NCI-H510A treated with DMSO at 0.1 percent for 48 hours (cell line): ENCODE measurements at places on chromosomes 16 and 17.

DNA sequence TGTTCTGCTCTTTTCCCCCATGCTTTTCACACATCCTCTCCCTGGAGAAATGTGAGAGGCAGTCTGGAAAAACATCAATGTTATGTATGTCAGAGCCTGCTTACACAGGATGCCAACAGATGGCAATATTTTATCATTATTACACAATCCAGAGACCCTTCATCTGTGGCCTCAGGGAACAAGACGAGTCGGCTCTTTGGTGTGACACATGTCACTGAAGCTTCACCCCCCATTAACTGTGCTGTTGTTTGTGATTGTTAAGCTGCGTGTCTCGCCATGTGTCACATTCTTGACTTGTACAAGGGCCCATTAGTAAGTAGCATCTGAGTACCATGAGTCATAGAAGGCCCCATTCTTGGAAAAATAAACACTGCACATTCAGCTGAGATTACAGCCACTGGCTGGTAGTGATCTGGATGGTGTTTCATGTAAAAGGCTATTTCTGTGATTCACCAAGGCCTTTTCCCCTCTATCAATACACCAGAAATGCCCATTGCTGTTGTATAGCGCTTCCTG lies 682.1 kb upstream of the SOX9 start:
- DNase-seq: peak; percentile 86

DNA sequence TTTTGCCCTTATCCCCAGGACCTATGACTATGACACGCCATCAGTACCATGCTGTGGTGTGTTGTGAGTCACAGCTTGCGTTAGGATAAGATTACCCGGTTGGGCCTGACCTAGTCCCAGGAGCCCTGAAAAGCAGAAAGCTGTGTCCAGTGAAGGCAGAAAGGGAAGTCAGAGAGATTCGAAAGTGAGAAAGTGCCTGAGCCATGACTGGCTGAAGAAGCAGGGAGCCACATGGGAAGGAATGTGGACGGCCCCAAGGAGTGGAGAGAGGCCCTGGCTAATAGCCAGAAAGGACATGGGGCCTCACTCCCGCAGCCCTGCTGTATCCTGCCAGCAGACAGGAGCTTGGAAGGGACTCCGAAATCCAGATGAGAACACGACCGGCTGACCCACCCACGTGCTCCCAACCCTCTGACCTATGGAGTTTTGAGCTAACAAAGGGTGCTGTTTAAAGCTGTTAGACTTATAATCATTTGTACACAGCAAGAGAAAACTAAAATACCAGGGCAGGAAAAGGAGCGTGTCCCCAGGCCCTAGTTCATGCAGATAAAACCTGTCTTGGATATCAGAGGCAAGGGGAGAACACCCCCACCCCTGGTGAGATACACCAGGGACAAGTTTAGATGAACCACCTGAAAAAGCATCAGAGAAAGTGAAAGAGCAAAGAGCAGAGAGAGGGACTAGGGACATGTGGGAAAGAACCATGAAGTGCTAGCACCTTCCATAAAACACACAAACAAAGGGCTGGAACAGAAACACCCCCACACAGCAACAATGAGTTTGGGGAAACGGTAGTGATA lies 115.3 kb downstream of the SLC39A11 start:
- peak; percentile 20 for DNase-seq

DNA sequence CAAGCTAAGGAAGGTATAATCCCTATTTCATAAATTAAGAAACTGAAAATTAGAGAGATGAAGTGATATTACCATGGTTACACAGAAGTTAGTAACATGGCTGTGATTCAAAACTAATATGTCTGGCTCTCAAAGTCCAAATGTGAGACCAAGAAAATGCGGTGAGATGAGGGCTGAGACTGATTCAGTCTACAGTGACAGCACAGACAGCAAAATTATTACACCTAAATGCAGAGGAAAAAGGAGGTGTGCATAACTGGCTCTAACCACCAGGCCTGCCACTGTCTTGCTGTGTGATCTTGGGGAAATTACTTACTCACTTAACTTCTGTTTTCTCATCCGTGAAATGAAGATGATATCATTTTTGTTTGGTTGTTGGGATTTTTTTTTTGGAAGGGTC lies 270.0 kb upstream of the SOX9 start:
- DNase-seq: no peak

- DNase-seq: no peak
Measured at GRCh38 chr16:30977502-30977901, 7.5 kb upstream of the HSD3B7 start.

- no peak for DNase-seq
Measured at GRCh38 chr17:56976941-56977608, 856 bp upstream of the SCPEP1 start.

DNA sequence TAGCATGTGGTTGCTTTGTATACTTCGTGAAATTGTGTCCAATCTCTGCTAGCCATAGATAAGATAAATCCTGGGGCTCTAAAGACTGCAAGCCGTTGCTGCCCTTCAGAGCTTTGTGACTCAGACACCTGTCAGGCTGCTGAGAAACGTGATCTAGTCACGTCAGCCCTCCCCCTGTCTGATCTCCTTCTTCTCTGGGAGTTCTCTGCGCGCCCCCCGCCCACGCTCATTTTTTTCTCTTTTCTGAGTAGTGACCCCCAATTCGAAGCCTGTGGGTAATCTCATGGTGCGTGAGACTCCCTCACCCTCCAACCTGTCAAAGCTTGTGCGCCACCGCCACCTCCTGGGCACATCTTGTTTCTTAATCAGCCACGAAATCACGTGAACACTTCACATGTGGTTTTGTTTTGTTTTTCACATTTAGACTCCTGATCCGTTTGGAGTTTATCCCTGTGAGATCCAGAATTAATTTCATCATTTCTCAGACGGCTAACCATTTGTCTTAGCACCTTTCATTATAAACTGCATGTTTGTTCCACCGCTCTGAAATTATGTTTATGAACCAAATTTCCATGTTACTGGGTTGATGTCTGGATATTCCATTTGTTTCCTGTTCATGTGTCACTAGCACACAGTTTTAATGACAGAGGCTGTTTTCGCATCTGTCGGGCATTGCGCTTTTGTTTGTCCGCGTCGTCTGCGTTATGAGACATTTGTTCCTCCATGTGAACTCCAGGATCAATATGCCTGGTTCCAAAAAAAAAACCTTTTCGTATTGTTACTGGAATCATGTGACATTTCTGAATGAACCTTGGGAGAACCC lies 977 bp upstream of the ZNF778 start:
- DNase-seq: peak; percentile 55

DNA sequence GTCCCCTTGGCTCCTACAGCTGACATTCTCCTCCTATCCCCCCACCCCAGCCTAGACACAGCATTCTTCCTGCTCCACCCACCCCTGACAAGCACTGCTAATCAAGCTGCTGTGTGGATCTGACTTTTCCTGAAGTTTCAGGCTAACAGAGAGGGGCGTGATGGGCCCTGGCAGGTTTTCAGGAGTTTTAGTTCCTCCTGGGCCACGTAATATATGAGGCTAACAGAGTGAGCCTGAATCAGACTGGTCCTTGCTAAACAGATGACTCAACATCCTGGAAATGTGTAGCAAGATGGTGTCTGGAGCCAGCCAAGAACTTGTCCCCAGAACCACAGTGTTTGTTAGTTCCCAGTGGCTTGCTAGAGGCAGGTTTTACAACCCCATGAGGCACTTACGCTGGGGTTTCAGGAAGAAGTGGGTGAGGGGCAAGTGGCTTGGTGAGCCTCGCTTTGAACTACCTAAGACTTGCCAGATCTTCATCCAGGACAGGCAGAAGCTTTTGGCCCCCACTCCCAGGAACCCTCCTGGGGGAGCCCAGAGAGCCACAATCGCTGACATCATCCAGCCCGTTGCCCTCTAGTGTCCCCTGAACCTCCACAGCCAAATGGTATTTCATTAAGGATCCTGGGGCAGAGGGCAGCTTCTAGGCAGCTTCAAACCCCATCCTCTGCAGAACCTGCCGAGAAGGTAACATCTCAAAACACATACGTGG lies 15.9 kb downstream of the TMEM92 start:
- DNase-seq: no peak

DNA sequence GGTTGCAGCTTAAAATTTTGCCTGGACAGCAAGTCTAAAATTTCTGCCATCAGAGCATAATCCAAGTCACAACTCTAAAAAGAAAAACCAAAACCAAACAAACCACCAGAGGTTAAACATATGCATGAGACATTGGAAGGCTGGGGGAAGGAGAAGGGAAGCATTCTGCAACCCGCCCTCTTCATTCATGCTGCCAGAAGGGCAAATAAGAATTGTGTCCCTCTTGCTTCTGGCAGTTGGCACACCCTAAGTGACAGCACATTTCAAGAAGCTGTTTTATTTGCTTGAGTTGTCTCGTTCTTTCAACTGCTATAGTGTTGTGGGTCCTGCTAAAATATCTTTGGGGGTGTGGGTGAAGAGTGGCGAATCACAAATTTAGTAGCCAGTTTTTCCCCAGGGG lies 99.6 kb downstream of the SKAP1 start:
- no peak for DNase-seq

DNA sequence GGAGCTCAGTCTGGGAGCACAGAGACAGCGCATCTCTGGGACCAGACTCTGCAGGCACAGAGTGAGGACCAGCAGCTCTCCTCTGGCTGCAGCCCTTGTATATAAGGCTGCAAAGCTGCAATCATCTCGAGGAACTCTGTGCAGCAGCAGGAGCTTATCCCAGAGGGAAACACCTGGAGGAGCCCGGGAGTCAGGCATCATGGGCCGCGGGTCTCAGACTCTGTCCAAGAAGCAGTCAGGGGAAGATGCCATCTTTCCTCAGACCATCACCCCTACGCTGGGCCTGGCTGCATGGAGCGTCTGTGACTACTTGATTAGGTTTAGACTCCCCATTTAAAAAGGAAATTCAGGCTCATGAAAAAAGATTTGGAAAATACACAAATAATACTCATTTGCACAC lies 122.0 kb downstream of the IRF8 start:
- no peak for DNase-seq

GRCh38 chr16:6777624-6778023 lies 555.0 kb upstream of the RBFOX1 start:
- DNase-seq: no peak

GRCh38 chr16:71767060-71767900 lies 41.4 kb downstream of the AP1G1 start:
- DNase-seq: no peak

- DNase-seq: no peak
Measured at GRCh38 chr16:364595-365491, 5.5 kb downstream of the MRPL28 start.

DNA sequence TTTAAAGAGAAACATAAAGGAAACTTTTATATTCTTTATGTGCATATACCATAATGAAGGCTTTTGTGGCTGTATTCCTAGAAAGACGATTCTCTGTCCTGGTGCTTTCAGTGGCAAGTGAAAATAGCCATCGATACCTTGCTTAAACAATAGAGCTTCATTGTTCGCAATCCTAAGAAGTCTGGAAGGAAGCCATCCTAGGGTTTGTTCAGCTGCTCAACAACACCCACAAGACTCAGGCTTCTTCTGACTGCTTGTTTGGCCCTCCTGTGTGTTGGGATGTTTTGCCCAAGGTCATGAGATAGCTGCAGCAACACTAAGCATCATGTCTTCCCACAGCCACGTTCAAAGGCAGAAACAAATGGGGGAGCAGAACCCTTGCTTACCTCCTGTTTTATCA lies 36.1 kb upstream of the COX10 start:
- DNase-seq: no peak

GRCh38 chr16:58032710-58033293 lies 7.2 kb downstream of the MMP15 start:
- DNase-seq: no peak
